ENCODE measurements at places on chromosomes 13 and 19.

GRCh38 chr19:55605207-55605636, 225 bp upstream of the ZNF865 start:
- peak; percentile 85 for ATAC-seq

DNA sequence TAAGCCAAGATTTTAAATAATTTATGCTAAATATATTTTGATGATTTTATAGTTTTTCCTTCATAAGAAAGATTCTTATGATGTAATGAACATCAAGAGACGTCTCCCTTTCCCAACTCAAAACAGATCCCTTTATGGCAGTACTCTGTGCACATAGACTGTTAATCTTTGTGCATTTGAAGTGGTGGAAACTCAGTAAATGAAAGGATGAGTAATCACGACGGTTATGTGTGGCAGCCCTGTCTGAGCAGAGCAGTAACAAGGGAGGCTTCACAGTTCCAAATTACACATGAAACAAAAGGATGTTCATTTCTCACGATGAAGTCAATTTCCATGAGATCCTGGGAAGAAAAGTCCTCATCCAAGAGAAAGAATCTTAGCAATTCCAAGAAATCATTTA, 498.1 kb downstream of the KLF5 start:
- peak; percentile 67 for ATAC-seq

- no peak for ATAC-seq
Observed at GRCh38 chr13:70407486-70407885, 299.2 kb upstream of the KLHL1 start.

DNA sequence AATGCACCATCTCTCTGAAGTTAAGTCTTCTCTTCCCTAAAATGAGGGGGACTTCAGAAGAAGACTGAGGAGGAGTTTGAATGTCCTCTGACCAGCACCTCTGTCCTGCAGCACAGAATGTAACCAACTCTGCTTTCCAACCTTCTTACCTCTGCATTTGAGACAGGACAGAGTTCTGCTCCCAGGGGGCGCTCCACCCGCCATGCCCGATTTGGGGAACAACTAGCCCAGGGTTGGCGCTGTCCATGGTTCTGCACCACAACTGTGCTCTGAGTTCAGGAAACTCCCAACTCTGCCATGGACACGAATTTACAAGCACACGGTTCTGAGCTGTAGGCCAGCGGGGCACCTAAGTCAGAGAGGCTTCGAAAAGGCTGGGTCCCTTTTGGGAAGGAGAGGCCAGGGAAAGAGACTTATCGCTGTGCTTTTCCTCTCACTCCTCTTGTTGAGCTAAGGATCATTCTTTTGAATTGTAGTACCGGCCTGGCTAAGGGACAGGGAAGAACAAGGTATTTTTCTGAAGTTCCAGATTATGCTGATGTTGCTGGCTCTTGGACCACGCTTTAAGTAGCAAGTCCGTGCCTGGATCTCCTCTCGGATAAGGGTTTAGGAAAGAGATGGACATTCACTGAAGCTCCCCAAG, 22.2 kb downstream of the SIGLEC5 start:
- ATAC-seq, result peak; percentile 24

DNA sequence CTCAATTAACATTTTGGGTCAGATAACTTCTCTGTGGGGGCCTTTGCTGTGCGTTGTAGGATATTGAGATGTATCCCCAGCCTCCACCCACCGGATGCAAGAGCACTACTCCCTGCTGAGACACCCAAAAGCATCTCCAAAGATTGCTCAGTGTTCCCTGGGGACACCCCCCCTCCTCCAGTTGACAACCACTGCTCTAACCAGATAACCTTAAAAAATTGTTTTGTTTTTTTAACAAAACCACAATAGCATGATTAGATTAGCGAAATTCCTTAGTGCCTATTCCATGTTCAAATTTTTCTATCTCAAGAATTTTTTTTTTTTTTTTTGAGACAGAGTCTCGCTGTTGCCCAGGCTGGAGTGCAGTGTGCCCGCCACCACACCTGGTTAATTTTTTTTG, 2.6 kb upstream of the EPN1 start:
- ATAC-seq, result no peak

DNA sequence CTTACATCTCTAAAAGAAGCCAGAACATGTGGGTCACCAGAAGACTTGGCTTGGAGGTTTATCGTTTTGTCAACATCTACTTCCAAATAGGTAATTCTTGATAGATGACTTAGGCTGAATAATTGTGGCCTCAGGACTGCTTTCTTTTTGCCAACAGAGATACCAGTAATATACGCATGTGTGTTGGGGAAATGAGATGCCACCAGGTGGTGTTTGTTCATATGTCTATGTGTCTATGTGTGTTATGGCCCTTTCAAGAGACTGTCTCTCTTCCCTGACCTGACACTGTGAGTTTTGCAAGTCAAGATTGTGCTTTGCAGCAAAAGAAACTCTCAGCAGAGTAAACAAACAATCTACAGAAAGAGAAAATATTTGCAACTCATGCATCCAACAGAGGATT, 31.6 kb upstream of the METTL21C start:
- no peak for ATAC-seq

DNA sequence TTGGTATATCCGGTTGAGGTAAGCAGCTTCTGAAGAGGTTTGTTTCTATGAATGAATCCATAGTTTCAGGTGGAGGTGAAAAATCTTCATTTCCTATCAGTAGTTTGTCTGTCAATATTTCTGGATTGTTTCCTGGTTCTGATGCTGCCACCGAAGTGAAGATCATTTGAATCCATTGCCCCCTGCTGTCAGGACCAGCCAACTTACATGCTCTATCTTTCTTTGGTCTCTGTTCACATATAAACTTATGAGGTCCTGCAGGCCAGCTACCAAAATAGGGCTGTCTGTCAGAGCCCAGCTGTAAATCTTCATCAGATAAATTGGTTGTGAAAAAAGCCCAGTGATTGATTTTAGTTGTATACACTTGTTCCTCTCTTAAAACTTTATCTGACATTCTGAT, 15.2 kb upstream of the N4BP2L1 start:
- ATAC-seq, result peak; percentile 66

DNA sequence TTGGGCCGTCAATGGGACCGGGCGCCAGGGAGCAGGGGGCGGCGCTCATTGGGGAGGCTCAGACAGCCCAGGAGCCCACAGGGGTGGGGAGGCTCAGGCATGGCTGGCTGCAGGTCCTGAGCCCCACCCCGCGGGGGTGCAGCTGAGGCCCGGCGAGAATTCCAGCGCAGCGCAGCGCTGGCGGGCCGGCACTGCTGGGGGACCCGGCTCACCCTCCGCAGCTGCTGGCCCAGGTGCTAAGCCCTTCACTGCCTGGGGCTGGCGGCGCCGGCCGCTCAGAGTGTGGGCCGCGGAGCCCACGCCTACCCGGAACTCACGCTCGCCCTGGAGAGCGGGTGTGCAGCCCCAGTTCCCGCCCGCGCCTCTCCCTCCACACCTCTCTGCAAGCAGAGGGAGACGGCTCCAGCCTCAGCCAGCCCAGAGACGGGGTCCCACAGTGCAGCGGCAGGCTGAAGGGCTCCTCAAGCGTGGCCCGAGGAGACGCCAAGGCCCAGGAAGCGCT, 1227.4 kb downstream of the PCDH17 start:
- no peak for ATAC-seq

DNA sequence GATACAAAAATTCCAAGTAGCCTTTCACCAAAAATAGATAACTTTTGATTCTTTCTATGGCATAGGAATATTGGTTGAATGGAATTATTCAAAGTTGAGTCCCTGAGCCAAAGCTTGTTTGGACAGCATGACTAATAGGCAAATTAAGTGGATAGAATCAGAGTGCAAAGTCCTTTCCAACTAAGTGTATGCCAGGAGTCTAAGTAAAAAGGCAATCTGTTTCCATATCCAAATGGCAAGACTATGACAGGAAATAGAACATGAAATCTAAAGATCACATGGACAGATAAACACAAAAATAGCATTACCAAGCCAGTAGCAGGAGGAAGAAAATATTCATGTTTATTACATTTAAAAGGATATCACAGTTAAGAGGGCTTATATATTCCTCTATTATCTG, 804.6 kb downstream of the SLITRK6 start:
- ATAC-seq, result no peak

DNA sequence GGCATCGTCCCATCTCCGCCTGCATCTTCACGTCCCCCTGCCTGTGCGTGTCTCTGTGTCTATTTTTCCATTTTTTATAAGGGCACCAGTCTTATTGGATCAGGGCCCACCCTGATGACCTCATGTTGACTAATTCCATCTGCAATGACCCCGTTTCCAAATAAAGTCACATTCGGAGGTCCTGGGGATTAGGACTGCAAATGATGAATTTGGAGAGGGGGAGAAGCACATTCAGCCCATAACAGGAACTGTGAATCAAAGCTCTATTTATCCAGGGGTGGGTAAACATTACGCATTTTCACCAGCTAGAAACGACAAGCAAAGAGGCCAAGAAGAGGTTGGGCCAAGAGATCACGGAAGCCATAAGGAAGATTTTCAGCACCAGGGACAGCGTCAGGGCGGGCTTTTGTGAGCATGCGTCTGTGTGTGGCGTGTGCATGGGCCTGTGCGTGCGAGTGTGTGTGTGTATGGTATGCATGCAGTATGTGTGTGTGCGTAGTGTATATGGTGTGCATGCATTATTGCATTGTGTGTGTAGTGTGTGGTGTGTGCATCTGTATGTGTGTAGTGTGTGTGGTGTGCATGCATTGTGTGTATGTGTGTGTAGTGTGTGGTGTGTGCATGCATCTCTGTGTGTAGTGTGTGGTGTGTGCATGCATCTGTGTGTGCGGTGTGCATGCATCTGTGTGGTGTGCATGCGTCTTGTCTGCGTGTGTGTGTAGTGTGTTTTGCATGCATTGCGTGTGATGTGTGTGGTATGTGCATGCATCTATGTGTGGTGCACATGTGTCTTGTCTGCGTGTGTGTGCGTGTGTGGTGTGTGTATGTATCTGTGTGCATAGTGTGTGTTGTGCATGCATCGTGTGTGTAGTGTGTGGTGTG, 19.6 kb downstream of the CELF5 start:
- ATAC-seq, result peak; percentile 38

DNA sequence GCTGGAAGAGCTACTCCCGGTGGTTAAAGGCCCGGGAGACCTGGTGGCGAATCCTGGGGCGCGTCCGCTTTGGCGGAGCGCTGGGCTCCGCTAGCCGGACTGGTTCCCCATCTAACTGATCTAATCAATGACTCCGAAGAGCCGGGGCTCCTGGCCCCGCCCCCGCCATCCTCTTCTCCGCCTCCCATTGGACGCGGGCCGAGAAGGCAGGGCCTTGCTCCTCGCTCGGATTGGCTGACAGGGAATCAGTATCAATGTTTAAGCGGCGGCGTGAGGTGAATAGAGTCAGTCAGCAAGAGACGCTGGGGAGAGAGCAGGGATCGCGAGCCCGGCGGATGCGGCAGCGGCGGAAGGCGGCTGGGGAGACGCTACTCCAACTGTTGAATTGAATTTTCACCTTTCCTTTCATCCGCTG, 1.7 kb upstream of the PCDH17 start:
- ATAC-seq, result peak; percentile 80

DNA sequence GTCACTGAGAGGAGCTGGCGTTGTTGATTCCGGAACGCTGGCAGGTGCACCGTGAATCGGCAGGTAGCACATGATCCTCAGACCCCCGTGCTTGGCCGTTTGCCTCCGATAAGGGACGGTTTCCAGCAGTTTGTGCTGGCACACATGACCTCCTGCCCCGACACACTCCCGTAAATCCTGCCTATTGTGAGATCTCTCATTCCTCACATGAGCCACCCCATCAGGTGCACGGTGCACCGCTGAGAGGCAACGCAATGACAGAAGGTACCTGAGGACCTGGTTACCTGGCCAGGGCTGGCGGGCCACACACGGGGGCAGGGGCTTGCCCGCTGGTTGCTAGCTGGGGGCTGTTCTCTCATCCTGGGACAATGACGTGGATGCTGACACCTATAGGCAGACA, 2.1 kb upstream of the ADPRHL1 start:
- no peak for ATAC-seq

DNA sequence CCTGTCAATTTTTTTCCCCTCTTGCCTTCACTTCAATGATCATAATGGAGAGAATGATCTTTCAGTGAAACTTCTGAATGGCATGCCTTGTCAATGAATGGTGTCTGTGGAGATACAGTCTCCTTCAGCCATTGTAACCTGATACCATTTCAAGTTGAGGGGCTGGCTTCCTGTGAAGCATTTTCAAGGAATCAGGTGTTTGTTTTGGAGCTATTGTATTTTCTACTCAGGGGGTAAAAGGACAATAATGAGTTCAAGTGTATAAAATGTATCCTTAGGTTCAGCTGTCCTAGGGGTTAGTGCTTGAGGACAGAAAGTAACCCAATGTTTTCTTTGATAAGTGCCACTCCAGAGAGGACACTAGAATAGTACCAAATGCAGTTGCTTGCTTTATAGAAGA, 23.8 kb upstream of the CBY2 start:
- ATAC-seq, result no peak

DNA sequence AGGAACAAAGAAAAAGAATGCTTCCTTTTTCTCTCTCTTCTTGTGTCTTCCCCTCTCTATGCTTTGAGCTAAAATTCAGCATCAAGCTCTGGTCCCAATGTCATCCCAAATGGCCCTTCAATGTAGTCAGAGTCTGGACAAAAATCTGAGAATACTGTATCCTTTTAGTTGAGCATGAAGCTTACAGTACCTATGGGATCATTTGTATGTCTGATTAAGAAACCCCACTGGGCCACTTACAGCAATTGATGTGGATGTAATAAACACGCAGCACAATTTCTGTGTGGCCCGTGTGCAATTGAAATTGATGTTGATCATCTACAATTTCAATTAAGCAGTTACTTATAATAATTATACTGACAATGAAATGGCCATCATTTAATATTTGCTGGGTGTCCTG, 188.9 kb upstream of the RNF113B start:
- ATAC-seq, result no peak

DNA sequence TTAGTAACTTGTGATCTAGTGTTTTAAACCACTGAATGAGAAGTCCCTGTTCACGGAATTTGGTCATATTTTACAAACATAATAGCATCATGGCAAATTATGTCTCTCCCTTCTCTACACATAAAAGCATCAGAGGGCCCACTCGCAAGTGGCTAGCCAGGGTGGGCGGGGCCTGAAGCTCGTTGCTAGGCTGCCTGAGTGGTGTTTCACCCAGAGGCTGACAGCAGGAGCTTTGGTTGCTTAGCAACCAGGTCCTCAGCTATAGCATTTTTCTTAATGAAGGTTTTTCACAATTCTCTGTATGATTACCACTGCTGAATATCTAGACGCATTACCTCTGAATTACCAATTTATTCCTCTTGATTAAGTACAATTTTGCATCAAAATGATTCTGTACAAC, 126.5 kb downstream of the NALCN start:
- peak; percentile 35 for ATAC-seq

- ATAC-seq, result no peak
Observed at GRCh38 chr19:6047741-6048251, 62.5 kb downstream of the RFX2 start.

Measured in activated T-helper 17 cell treated with anti-CD3 and anti-CD28 coated beads, Interleukin-2, amount 50 U/mL, for 72 hours (primary cell).